Fibroblast of skin of left quadriceps (primary cell): ENCODE measurements at places on chromosomes 5 and 9.

DNA sequence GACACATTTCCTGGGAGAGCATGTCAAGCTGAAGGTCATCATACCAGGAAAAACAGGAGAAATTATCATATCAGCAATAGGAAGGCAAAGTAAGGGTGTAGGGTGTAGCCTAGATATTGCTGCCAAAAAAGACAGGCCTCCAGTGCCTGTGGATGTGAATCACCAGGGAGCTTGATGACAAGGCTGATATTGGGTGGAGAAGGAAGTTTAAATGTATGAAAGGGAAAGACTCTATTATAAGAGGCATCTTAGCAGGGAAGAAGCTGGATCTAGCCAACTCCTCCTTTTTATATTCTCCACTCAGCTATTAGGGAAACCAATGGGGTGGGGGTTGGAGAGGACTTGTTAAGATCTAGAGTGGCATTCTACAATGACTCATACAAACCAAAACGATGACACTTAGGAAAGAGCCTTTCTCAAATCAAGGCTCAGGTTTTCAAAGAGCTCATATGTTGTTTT, 13.4 kb upstream of the TXNDC8 start:
- DNase-seq: peak; percentile 70

DNA sequence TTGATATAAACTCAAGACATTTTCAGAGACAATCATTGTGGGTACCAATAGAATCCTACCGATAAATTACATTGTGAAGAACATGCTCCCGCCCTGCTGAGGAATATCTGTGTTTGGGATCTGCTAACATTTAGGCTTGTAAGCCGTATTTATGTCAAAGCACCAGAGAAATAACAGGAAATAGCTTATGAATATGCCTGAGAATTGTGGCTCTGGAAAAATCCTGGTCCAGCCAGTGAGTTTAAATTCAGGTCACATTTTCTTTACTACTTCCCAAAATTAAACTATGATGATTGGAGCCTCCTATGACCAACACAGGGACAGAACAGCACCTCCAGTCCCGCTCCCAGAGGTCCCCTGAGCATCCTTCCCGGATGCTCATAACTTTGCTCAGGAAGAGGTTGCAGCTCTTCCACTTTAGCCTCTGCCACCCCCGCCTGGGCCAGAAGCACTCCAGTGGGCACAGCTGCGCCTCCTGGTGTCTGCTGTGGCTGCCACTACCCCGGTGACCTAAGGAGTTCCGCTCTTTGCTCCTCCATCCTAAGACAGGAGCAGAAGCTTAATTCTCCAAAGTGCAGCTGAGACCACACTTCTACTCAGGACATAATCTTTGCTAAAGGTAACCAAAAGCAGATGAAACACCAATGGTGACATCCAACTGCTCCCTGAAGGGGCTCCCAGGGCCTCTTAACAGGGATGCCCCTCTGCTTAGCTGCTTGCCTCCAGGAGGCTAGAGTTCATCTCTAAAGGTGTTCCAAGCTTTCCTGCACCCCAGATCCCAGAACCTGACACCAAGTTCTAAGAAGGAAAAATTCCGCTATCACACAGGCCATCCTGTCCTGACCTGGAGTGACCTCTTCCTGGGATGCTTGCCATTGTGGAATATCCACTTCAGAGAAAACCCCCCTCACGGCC, 58.8 kb downstream of the SLC1A1 start:
- DNase-seq: no peak

DNA sequence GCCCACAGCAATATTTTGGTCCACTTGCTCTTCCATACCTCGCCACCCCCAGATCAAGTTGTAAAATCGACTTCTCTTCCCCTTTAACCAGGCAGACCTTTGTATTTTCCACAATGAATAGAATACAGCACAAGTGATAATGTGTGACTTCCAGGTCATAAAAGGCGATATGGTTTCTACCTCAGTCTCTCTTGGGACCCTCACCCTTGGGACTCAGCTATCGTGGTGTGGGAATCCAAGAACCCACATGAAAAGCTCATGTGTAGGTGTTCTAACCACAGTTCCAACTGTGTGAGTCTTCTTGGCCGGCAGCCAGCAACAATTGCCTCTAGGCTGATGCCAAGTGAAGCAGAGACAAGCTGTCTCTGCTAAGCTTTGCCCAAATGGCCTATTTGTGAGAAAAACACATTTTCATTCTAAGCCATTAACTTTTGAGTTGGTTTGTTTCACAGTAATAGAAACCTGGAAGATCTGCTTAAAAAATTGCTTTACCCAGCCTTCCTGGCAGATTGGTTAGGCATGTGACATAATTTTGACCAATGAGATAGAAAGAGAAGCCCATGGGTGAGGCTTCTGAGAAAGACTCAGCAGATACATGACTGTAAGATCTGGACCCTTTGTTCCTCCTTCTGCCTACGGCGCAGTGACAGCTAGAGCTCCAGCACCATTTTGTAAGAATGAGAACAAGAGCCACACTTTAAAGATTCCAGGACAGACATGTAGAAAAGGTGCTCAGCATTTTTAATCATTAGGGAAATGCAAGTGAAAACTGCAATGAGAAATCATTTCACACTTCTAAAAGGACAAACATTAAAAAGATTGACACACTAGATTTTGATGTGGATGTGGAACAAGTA, 18.3 kb upstream of the MLLT3 start:
- no peak for DNase-seq

- DNase-seq: peak; percentile 20
Observed at GRCh38 chr5:118126159-118126558, 862.2 kb downstream of the DTWD2 start.

DNA sequence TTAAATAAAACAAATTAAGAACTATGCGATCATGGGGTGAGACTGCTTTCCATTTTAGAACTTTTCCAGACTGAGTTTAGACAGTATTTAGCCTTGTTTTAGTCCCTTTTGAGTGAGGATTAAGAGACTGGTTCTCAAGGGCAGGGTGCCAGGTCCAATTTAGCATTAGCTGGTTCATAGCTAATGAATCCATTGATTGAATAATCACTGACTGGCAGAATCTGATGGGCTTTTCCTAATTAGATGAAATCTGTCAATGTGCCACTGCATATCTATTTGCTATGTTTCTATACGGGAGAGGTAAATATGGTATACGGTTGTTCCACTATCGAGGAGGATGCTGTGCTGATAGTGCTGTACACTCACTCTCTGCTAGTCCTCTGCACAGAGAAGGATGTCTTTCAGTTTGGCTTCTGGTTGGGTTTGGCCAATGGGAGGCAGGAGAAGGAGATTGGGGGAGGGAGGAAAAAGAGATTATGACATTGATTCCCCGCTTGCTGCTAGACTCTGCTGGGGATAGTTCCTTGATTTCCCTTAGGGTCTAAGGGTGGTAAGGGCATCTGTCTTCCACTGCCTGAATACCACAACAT, 496.6 kb downstream of the CTNND2 start:
- DNase-seq: no peak

DNA sequence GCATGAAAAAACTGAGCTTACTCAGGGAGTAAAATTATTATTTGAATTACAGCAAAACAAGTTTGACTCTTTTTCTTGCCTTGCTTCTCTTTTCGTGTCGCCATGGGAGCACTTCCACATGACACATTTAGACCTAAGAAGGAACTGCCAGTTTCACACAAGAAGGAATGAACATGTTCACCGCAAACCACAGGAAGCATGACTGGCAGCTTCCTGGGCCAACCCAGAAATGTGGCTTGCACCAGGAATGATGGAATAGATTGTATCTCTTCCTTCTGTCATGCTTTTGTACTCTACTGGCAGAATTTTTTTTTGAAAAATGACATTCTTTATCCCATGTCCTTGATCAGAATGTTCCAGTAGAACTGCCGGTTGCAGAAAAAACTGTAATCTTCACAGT, 32.9 kb upstream of the MAN2A1 start:
- peak; percentile 65 for DNase-seq

DNA sequence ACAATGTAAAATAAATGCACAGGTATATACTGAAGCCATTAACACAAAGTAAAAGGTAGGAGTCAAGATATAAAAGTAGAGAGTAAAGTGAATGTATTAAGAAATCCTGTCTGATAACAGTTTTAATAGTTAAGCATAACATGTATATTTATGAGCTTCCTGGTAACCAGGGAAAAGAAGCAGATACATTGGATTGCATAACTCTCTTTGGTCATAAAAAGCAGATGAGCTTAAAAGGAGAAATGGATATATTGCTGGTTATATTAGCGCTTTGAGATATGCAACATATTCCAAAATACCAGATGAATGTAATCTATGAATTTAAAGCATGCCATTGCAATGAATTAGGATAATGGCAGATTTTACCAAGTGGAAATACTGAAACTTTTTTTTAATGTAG, 6.2 kb upstream of the TNFSF8 start:
- peak; percentile 51 for DNase-seq

DNA sequence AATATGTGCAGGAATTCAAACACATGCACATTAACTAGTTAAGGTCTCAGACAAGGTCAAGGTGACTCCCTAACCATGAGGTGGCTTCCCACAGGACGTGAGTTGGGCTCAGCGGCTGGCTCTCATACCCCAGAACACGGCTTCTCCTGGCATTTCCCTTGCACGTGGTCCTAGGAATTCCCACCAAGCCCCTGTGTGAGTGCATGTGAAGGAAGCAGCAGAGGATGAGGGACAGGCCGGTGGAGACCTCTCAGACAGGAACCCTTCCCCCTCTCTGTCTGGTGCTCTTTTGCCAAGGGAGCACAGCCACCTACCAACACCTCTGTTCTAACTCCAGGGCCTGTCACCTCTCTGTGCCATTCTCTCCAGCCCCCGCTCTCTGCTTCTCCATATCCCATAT, 271.0 kb downstream of the FSTL4 start:
- DNase-seq: no peak

DNA sequence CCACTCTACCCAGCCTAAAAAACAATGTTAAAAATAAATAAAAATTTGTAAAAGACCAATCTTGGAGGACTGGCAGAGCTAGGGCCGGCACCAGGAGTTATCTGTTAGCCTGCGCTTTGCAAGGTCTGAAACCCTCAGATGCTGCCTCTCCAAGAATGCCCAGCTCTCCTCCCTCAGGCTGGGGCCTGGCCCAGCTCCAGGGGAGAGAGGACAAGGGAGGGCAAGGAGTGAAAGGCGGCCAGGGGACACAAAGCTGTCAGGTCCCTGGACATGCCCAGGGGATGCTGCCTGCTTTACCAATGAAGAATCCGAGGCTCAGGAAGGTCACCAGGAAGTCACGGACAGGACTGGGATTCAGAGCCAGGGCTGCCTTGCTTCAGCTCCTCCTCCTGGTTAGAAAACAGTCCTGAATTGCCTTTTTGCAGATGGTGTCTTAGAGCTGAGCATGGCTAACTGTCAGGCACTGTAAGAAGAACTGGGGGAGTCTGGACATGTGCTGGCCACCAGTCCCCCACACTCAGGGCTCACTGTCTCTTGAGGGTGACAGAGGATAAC, 5.5 kb upstream of the N4BP3 start:
- DNase-seq: no peak

DNA sequence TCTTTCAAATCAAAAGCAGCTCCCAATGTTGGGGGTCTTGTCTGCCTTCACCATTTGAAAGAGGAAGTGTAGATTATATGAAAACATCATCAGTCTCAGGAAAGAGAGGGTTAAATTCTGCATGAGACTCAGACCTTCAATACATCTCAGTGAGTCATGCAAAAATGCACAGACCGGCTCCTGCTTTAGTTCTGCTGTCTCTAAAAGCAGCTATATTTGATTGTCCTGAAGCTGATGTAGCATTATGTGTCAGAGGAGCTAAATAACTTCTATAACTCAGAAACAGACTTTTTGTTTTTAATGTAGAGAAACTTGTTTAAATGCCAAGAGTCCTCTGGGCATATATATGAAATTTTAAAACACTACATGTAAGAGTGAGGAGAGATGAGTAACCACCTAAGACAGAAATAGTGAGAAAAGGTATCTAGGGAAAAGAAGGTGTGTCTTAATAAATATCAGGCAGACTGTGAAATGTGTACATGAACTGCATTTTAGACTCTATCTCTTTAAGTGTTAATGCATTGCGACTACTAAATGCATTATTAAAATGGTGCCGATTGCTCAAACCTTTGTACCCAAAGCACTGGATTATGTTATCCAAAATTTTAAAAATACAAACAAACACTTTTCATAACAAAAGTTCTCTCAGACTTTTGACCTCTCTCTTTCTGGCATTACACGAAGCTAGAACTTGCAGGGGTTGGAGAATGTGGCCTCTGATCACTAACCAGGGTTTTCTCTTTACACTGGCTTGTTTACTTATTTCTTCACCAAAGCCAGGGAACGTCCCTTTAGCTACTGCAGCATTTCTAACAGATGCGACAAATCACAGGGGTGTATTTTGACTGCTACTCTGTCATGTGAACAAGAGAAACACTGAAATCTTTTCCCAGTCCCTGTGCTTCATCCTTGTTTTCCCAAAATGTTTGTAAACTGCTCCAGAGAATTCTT, 302.3 kb downstream of the ARL15 start:
- DNase-seq: peak; percentile 20

GRCh38 chr5:65672796-65673195, 48.0 kb downstream of the SHLD3 start:
- DNase-seq: peak; percentile 30

DNA sequence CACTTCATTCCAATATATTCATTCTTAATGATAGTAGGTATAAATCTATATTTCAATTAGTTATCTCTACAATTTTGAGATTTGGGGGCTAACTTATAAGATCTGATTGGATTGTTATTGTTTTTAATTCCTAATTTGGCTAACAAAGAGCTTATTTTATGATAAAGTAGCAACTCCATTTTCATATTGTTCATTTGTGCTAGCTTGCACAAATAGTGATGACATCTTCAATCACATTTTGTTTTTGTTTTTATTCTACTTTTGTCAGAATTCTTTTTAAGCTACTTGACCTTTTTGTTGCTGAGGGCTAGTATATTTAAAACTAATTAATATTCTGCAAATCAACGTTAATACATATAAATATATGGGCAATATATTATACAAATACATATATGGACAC, 22.8 kb downstream of the MARCHF3 start:
- no peak for DNase-seq

DNA sequence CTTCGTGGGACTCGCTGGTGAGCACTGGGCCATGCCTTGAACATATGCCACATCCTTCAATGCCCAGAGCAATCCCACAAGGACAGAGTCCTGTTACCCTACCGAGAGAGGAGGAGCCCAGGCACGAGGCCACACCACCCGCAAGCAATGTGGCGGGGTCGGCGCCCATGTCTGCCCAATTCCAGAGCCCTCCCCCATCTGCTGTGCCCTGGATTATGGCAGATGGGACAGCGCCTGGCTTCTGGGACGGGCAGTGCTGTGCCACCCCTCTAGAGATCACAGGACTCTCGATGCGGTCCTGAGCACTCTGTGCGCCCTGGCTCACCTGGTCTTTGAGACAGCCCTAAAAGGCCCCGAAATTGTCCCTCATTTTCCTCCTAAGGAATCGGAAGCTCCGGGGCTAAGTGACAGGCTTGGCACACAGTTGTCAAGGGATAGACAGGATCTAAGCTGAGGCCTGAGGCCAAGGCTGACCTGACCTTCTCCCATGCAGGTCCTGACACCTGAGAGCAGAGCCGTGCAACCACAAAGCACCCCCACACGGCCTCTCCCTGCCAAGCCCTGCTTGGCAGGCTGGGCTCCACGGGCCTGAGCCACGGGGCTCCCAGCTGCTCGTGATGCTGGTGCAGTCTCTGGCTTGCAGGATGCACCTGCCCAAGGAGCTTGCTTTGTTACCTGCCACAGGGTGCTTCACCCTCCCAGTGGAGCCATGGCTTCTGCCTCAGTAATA, 48.8 kb downstream of the PRRT1B start:
- no peak for DNase-seq

- no peak for DNase-seq
Observed at GRCh38 chr9:109482391-109482916, 15.7 kb downstream of the PTPN3 start.

- DNase-seq: no peak
Observed at GRCh38 chr5:178630951-178631350, 4.1 kb upstream of the CLK4 start.

GRCh38 chr9:94826644-94827410, 100.3 kb downstream of the AOPEP start:
- DNase-seq: no peak
